DMS53 (cell line): ENCODE measurements at places on chromosomes 2 and 18.

GRCh38 chr2:54550547-54550946 lies 94.4 kb downstream of the SPTBN1 start:
- no peak for DNase-seq

- DNase-seq, result no peak
These were observed 108.9 kb upstream of the ITGA4 start for GRCh38 chr2:181348107-181348837.

GRCh38 chr2:43068631-43069517 lies 157.5 kb downstream of the ZFP36L2 start:
- no peak for DNase-seq

DNA sequence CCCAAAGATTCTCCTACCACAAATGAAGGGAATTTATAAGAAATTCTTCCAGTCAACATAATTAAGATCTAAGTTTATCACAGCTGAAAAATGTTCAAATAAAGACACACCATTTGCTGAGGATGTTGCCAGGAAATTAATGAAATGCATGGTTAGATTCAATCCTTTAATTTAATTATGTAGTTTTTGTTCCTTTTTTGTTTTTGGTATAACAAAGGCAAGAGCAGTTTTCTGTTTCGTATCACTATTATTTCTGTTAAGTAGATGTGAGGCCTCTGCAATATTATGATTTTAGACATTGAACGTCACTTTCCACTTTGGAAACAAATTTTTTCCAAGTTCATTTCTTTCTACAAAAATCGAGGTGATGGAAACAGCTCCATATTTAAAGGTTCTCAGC lies 440.0 kb downstream of the THSD7B start:
- no peak for DNase-seq

- no peak for DNase-seq
These were observed 28.4 kb downstream of the ADCYAP1 start for GRCh38 chr18:933082-933481.

GRCh38 chr2:35731674-35732073 lies 623.9 kb upstream of the CRIM1 start:
- no peak for DNase-seq

GRCh38 chr2:118968961-118969733 lies 27.2 kb downstream of the MARCO start:
- no peak for DNase-seq

DNA sequence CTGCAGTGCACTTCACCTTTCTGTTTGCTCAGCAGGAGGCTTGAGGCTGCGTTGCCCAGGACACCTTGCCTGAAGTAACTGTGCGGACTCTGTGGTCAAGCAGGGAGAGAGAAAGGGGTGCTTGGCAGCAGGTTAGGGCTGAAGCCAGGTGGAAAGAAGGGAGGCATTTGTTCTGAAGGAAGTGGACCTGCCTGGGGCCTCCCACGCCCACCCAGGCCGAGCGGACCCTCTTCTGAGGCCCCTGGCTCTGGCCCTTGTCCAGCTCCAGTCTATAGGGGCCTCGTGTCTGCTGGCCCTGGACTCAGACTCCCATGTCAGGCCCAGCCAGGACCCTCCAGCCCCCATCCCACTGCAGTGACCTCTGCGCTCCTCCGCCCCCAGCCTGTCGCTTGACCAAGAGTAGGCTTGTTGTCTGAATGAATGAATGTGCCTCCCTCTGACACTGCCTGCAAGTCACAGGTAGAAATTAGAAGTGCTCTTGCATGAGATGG lies 2.5 kb downstream of the SNED1 start:
- peak; percentile 78 for DNase-seq

- DNase-seq, result no peak
These were observed 41.9 kb downstream of the MAIP1 start for GRCh38 chr2:199997296-199997695.

DNA sequence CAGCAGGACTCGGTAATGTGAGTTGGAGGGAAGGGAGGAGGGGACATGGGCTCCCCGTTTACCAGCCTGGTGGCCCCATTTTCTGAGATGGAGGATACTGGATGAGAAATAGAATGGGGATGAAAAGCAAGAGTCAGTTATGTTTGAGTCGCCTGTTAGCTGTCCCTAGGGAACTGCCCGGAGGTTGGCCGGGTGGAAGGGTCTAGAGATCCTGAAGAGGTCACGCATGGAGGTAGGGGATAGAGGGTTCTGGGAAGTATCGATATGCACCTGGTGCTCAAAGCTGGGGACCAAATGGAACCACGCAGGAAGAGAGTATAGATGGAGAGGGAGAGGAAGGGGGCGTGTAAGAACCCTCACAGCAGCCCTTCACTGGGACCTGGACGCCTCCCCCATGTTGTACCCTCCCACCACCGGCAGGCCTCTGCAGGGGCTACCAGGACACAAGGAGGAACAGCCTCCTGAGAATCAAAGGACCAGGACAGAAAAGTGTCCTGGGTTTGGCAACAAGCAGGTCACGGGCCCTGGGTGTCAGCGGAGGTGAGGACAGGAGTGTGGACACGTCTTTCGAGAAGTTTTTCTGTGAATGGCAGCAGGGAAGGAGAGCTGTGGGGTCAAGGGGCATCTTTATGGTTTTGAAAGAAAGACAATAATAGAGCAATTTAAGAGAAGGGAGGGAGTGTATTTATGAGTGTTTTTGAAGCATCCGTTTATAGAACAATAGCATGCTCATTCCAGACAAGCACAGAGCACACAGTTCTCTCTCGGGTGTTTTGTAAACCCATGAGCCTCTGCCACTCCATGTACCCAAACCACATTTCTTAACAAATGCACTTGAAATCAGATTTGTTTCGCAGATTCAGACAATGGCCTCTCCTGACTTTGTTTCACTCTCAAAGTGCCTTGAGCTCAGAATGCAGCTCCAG lies 132.2 kb downstream of the SMAD7 start:
- DNase-seq, result no peak

DNA sequence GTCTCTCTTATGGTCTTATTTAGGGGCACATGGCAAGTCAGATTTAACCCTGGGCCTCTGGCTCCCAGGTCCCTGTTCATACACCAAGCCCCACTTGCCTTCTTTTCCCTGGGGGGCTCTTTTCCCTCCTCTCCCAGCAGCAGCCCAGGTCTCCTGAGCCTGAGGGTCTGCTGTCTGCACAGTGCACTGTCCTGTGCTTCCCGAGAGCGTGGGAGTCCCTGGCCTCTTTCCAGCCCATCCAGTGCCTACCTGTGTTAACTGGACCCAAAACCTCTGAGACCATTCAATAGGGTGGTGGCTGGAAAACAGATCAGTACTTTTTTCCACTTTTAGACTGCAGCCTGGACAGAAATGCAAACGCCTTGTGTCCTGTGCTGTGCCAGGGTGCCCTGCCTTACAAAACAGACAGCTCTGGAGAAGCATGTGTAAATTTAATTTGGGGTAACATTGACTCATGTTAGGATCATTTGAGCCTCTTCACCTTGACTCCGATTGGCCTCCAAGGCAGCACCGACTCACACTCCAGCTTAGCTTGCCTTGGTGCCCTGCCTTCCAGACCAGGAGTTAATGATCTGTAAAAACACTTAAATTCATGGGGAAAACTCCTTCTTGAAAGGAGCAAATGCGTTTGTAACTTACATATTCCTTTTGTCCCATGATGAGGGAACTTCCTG lies 34.3 kb downstream of the TWIST2 start:
- DNase-seq, result no peak

DNA sequence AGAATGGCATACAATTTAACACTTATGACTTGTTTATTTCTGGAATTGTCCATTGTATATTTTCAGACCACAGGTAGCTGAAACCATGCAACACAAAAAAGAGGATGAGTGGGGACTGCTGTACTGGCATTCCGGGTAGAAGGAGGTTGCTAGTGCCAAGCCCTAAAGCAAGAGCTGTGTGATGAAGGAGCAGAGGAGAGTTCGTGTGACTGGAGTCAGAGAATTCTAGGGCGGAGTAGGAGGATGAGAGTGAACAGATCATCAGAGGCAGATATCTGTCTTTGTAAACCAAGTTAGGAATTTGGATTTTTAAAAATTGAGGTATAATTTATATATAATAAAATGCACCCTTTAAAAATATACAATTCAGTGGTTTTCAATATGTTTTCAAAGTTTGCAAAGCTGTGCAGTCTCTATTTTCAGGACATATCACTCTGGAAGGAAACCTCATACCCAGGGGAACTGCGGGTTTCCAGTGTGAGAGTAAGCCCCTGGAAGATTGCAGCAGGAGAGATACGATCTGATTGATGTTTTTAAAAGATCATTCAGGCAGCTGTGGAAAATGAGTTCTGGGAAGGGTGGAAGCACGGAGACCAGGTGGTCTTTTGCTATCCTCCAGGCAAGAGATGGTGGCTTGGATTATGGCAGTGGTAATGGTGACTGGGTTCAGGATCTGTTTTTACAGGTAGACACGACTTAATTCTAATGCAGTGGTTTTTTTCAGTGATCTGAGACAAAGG lies 36.4 kb downstream of the TAF1B start:
- no peak for DNase-seq
